A549 (cell line): ENCODE measurements at places on chromosomes 5 and 9.

GRCh38 chr5:76714751-76715485 is 1.0 kb upstream of the F2R start:
- no peak for DNase-seq

DNA sequence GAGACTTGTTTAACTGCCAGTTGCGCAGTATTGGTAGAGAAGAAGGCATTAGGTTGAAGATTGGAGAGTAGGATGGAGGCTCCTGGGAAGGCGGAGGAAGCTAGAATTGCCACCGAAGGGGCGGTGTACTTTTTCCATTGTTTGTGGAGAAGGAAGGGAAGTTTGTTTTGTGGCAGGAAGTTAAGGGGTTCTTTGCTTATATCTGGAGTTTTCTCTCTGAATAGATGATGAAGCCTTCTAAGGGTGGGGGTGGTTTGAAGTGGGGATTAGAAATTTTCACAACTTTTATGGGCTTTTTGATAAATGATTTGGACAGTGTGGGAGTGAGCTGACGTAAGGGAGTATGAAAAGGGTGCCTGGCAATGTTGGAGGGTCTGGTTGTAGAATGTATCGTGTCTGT is 59.3 kb downstream of the SNX30 start:
- no peak for DNase-seq

GRCh38 chr9:116042321-116042720 is 111.3 kb upstream of the PAPPA start:
- no peak for DNase-seq

DNA sequence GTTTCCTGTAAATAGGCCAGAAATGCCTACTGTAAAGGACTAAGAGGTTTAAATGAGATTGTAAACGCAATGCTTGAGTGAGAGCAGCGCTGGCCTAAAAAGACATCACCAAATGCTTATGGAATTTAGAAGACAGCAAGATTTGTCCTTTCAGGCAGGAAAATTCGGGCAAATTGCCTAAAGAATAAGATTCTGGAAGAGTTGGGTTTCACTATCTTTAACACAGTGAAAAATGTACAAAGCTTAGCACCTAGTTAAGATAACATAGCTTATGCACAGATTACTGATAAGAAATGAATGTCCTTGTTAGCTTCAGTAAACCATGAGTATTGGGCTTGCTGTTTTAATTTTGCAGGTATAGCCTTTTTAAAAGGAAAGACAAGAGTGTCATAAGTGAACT is 4.7 kb downstream of the FKBP15 start:
- DNase-seq: no peak

- DNase-seq: no peak
Observed at GRCh38 chr5:176436656-176437055, 11.5 kb upstream of the FAF2 start.

DNA sequence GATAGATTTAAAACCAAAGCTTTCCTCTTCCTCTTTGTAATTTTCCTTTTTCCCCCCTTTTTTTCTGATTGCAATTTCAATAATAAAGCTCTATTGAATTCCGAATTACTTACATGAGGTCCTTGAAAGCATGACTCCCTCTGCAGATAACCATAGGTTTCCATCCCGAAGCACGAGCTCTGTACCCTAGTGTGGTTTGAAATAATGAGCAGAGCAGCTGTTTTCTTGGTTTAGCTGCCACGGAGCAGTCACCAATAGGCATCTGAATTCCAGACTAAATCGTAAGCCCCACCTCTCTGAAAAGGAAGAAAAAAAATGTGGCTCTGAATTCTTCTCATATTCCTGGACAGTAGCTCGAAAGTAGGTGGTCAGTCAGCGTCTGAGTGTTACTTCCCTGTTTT is 18.5 kb upstream of the GNE start:
- peak; percentile 28 for DNase-seq

- DNase-seq: no peak
Observed at GRCh38 chr5:121031491-121031890, 567.4 kb downstream of the PRR16 start.

DNA sequence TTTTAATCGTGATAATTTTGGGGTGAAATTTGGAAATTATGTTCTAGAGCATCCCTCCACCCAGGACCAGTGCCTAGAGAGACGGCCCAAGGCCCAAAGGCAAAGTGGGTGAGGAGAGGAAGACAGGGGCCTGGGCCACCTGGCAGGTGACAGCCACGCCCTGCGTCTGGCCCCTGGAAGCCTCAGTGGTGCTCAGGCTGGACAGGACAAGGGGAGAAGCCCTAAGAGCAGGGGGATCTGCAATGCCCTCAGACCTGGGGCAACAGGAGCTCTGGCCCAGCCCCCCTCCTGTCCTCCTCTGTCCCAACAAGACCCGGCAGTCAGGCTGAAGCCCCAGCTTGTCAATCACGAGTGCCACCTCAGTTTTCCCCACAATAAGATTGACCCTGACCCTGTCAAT is 134.8 kb downstream of the ADAMTS2 start:
- DNase-seq: no peak

- DNase-seq: peak; percentile 78
Observed at GRCh38 chr5:136028782-136029742, at the start of gene TGFBI. TGFBI (plus strand) TSS chr5:136028988; CDS start chr5:136029056, 68 bp downstream.

- no peak for DNase-seq
Observed at GRCh38 chr9:92740446-92740961, 24.1 kb downstream of the BICD2 start.

- no peak for DNase-seq
Observed at GRCh38 chr9:19967888-19968459, 179.1 kb upstream of the SLC24A2 start.

- no peak for DNase-seq
Observed at GRCh38 chr5:68450245-68450852, 234.8 kb downstream of the PIK3R1 start.

GRCh38 chr5:147509041-147509709 is 693 bp downstream of the DPYSL3 start:
- DNase-seq: no peak

DNA sequence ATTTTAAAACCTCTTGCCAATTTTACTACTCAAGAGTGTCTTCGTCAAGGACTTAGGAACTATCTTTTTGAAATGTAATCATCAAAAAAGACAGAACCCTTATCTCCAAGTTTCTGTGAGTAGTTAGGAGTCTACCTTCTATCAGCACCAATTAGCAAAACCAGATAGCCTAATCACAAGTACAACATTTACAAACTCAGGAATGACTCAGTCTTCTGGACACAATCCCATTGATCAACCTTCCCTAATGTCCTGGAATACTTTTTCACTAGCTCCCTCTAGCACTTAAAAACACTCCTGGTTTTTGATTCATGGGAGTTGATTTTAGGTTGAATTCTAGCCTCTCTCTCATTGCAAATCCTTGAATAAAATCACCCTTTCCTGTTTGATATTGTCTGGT is 680.7 kb downstream of the PRR16 start:
- no peak for DNase-seq

DNA sequence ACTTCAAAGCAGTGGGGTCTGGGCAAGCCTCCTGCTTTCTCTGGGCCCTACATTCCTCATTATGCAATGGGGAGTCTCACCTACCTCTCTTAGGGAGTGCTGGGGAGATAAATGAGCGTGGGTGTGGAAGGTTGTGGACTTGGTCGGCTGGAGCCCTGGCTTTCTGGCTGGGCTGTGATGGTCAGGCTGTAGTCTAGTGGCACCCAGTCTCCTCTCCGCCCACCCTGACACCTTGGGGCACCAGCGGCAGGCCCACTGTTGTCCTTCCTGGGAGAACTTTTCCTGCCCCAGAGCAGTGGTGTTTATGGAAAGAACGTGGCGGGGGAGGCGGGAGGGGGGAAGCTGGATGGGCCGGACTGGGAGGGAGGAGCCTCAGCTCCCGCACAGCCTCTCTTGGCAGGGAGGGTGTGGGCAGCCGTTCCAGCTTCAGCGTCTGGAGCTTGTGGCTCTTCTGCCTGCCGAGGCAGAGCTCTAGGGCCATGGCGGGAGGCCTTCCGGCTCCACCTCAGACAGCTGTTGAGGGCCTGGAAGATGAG is 4.1 kb downstream of the PTGS1 start:
- DNase-seq: no peak

GRCh38 chr9:127074561-127075548 is 47.6 kb downstream of the ANGPTL2 start:
- no peak for DNase-seq

- no peak for DNase-seq
Observed at GRCh38 chr9:73655363-73655762, 503.7 kb downstream of the ANXA1 start.

GRCh38 chr9:126053913-126054312 is 272.7 kb upstream of the MVB12B start:
- no peak for DNase-seq

- no peak for DNase-seq
Observed at GRCh38 chr5:125331987-125332598, 585.7 kb upstream of the ZNF608 start.

- DNase-seq: no peak
Observed at GRCh38 chr5:166123717-166124116, 2167.7 kb upstream of the WWC1 start.

DNA sequence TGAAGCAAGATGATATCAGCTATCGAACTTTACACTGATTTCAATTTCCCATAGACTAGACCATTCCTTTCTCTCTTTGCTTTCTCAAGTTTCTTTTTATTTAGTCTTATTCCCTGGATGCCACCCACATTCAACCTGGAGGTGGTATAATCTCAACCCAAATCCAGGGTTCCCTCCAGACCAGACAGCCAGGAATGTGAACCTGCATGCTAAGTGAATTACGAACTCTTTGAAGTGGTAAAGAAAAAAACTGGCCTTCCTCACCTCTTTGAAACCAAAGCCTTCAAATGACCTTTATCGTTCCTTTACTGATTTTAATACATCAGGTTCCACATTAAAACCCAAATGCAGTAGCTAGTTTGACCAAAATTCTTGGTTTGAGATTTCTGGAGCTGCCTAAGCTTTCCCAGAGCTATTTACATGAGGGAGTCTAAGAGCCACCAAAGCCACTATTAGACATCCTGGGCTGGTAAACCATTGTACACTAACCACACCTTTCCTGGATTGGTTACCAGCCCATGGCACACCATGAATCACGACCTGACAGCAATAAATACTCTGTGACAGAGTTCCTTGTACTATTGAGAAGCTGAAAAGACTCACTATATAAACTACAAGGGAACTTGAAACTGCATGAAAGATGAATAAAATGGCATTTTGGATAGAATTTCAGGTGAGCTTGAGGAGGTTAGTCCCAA is 323.7 kb downstream of the ADAMTS6 start:
- peak; percentile 12 for DNase-seq

GRCh38 chr5:84650429-84650828 is 265.7 kb upstream of the EDIL3 start:
- no peak for DNase-seq

- DNase-seq: no peak
Observed at GRCh38 chr9:76917299-76917698, 11.4 kb upstream of the PRUNE2 start.

DNA sequence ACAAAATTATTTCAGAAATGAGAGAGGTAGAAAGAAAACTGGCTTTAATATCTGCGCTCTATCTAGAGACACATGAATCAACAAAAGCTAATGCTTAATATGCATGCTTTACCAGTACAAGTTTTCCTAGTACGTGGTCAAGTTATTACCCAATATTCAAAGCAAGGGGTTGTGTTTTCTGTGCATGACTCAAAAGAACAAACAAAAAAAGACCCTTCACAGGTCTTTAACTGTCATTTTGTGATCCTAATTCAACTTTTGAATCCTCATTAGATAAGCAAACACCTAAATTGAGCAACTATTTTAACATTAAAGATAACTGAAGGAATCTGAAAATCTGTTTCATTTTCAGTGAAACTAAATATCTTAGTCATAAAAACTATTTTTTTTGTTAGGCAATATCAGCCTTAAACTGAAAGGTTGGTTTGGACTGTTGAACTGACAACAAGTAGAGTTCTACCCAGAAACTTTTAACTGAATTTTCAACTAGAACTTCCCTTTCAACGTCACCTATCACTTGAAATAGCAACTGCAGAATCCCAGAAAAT is 12.5 kb downstream of the ST8SIA4 start:
- no peak for DNase-seq

GRCh38 chr9:128840524-128840923 is 10.9 kb upstream of the SPOUT1 start:
- no peak for DNase-seq

GRCh38 chr5:123171259-123171658 is 82.2 kb downstream of the PRDM6 start:
- DNase-seq: no peak

DNA sequence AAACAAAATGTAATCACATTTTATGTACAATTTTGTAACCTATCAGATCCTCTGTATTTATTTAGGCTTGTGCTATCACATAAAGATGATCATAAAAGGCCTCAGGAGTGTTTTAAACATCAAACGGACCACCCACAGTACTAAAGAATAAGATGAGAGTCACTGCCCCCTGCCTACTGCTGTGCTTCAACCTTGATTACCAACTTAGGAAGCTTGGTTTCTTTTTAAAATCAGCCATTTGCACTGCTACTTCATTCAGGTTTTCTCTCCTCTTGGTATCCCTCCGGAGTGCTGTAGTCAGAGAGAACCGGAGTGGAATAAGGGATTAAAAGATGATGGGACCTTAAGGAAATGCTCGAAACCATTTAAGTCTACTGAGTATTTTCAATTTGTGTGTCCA is 6.9 kb downstream of the C7 start:
- no peak for DNase-seq

DNA sequence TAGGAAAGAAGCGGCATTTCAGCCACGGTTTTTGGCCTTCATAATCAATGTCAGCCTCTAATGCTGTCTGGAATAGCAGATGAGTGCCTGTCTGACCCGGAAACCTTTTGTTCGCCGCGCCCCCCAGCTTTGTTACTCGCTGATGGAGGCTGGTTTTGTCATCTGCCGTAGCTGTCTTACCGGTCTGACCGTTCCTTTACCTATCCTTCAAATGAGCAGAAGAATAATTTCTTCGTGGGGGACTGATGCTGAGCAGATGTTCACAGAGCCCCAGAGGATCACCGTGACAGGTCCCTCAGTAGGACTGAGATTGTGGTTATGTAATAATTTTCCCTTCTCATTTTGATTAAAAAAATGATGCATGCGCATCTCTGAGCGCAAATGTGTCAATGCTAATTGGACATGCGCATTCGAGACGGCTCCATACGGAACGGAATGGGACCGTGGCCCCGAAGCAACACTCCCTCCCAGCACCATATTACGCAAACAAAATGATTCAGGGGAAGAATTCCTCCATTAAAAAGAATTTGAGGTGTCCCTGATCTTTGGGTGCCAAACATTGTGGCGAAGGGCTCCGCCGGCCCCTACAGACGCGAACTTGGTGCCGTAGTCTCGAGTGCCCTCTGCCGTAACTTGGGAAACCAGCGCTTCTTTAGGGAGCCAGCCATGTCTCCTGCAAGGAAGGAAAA is 27.6 kb downstream of the TLX3 start:
- peak; percentile 70 for DNase-seq

DNA sequence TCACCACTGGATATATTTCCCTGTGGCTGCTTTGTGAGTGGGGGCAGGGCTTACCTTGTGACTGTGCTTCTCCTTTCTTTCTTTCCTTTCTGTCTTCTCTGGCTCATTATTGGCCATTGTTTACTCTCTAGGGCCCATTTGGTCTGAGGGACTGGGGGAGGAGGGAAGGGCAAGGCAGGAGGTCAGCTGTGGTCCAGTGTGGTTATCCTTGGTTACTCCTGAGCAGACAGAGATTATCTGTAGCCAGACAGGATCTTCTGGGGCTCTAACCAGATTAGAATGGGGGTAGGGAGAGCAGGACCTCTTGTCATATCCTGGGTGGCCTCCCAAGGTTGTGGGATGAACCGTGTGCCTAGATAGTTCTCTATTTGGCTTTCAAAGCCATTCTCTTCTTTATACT is 71.2 kb downstream of the ANKRD55 start:
- no peak for DNase-seq
